NCI-H82 (cell line): ENCODE measurements at places on chromosomes 2 and 18.

DNA sequence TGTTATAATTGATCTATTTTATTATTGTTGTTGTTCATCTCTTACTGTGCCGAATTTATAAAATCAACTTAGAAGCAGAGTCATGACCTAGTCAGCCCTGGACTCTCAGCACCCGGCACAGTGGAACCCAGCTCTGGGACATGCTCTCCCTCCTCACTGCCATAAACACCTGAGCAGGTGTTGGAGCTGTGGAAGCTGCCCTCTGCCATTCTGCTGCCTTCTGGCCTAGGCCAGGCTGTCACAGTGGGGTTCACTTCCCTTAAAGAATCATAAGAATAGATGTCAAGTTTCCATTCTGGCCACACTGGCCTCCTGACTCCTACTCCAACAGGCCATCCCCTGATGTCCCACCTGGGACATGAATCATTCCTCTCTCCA, 192.2 kb downstream of the ZFP36L2 start:
- DNase-seq = no peak

DNA sequence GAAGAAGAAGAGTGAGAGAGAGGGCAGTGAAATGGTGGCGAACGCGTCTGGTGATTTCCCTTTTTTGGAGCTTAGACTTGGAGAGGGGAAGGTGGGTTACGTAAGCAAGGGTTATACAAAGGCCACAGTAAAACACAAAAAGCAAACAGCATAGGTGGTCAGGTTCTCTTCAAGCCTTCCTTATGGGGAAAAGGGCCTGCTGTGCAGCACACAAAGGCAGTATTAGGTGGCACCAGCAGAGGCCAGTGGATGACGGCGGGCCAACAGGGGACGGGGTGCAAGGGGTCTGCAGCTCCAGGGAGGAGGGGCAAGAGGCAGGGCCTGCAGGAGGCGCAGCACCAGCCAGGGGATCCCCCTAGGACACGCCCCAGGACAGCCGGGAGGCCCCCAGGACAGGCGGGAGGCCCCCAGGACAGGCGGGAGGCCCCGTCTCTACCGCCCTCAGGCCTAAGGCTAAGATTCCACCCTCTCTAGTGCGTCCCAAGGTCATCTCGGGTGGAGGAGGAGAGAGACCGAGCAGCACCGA, 32.6 kb upstream of the NPC1 start:
- DNase-seq = no peak

- DNase-seq = no peak
These were observed 119.3 kb upstream of the PKDCC start for GRCh38 chr2:41928526-41928925.

DNA sequence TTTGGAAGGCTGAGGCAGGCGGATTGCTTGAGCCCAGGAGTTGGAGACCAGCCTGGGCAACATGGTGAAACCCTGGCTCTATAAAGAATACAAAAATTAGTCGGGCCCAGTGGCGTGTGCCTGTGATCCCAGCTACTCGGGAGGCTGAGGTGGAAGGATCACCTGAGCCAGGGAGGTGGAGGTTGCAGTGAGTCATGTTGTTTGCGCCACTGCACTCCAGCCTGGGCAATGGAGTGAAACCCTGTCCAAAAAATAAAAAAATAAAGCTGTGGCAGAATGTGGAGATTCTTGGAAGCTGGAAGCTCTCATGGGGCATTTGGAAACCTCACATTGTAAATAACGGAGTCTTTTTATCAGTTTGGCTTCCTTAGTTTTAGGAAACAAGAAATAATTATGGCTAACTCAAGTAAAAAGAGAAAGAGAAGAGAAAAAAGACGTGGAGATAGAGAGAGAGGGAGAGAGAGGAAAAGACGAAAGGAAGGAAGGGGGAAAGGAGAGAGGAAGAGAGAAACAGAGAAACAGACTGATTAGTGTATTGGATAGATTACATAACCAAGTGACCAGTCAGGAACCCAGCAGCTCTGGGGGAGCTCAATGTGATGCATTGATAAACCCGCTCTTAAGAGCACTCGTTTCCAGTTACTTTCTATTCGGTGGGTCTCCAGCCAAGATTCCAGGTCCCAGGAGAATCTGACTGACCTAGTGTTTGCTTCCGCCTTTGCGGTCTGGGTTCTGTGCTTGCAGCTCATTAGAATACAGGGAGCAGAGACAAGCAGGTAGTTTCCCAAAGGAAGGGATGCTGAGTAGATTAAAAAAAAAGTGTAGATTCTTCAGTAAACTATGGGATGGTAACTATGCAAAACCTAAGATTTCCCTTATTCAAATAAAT, 1.1 kb upstream of the SPAST start:
- DNase-seq = peak; percentile 38

GRCh38 chr18:49459404-49460171, 857 bp downstream of the DYM start:
- DNase-seq = peak; percentile 23

- no peak for DNase-seq
These were observed 53.1 kb downstream of the NTSR2 start for GRCh38 chr2:11616851-11617415.
